CD4-positive, alpha-beta T cell treated with Interleukin-2 at 100 ng/mL for 4 hours (primary cell): ENCODE measurements at places on chromosomes 2 and 18.

GRCh38 chr2:17709897-17710296 lies 43.7 kb downstream of the SMC6 start:
- no peak for DNase-seq

DNA sequence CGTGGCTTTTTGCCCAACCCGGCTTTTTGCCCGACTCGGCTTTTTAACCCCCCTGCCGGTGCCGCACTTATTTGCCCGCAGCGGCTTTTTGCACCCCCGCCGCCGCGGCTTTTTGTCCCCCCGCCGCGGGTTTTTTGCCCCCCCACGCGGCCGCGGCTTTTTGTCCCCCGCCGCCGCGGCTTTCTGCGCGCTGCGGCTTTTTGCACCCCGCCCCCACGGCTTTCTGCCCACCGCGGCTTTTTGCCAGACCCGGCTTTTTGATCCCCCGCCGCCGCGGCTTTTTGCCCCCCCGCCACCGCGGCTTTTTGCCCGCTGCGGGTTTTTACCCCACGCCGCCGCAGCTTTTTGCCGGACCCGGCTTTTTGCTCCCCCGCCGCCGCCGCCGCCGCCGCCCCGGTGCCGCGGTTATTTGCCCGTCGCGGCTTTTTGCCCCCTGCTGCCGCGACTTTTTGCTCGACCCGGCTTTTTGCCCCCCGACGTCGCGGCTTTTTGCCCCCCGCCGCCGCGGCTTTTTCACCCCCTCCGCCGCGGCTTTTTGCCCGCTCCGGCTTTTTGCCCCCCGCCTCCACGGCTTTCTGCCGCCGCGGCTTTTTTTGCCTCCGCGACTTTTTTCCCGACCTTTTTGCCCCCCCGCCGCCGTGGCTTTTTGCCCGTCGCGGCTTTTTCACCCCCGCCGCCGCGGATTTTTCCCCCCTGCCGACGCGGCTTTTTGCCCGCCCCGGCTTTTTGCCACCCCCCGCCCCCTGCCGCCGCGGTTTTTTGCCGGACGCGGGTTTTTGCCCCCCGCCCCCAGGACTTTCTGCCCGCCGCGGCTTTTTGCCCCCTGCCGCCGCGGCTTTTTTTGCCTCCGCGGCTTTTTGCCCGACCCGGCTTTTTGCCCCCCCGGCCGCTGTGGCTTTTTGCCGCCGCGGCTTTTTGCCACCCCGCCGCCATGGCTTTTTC lies 2786.5 kb downstream of the RPIA start:
- DNase-seq: no peak

DNA sequence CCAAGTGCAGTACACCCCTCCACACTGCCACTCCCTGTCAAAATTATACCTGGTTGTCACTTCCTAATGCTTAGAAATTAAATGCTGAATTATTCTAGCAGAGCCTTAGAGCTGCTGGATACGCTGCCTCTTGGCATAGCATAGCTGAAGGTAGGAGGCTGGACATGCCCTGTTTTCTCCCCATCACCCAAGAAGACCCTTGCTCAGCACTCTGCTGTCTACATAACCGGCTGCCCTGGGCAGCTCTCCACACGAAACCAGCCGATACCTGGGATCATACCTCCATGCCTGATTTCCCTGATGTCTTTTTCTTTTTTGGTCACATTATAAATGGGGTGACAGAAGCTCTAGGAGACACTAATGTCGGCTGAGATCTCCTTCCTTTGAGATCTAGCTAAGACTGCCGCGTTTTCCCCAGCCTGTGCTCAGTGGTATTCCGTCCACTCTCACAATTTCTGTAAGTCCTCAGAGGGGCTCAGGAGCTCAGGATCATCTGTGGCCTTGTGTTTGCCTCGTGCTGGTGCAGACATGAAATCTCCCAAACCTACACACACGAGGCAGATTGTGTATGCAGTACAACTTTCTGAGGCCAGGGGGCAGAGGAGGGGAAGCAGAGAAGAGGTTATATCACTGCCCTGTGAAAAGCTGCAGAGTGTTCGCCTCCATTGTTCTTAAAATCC lies 13.5 kb upstream of the ZAP70 start:
- peak; percentile 73 for DNase-seq

GRCh38 chr2:101623031-101623521 lies 74.4 kb upstream of the MAP4K4 start:
- DNase-seq: peak; percentile 33

DNA sequence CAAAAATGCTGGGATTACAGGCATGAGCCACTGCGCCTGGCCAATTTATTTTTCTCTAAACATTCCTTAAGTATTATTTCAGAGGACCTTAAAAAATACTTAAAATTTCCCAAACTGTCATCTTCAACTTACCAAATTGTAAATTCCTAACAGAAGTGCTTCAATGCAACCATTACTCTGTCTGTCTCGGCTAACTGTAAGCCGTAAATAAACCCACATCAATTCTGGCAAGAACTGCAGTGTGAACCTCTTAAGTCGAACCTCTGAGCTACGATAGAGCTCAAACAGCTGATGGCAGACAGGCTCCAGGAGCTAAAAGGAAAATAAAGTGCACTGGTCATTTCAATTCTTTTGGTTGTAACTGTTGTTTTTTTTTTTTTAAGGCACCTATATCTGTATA lies 53.4 kb upstream of the ORC2 start:
- DNase-seq: no peak
